HCT116 (cell line): ENCODE measurements at places on chromosomes 2 and 18. TPM values are rescaled to one million over a fixed set of nuclear protein-coding genes. Genes with fewer than 3 reads are reported as not detected.

- DNase-seq, result no peak
Measured at GRCh38 chr2:70574618-70575017, 21.0 kb upstream of the TGFA start.

The XDH gene
- 0.15 TPM for total RNA-seq

DNA sequence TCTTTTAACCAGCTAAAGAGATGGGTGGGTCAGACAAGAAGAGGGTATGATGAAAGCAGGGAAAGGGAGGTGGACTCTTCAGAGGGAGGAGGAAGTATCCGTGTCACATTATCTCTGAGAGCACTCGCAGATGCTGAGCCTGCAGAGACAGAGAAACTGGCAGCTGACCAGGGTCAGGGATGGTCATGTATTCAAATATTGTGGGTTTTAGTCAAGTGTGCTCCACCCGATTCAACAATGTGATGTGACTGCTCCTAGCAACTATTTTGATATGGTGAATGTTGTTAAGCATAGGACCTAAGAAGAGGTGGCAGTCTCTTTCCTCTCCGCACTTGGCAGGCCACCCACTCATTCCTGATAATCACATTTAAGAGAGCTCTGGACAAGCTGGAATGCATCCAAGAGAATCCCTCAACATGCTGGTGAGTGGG, 1.3 kb upstream of the CLIP4 start:
- peak; percentile 53 for DNase-seq

The SMPD4 gene
- total RNA-seq, result 98.9 TPM

DNA sequence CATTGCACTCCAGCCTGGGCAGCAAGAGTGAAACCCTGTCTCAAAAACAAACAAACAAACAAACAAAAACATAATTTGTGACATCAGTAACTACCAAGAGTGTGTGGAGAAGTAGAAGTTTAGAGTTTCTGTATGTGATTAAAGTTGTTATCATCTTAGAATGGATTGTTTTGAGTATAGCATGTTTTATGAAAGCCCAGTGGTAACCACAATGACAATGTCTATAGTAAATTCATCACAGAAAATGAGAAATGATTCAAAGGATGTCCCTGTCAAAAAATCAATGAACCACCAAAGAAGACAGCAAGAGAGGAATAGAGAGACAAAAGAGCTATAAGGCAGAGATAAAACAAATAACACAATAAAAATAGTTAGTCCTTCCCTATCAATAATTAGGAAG, 1299.2 kb downstream of the CNTNAP5 start:
- DNase-seq, result no peak

The ALPP gene
- total RNA-seq, result 0.34 TPM

DNA sequence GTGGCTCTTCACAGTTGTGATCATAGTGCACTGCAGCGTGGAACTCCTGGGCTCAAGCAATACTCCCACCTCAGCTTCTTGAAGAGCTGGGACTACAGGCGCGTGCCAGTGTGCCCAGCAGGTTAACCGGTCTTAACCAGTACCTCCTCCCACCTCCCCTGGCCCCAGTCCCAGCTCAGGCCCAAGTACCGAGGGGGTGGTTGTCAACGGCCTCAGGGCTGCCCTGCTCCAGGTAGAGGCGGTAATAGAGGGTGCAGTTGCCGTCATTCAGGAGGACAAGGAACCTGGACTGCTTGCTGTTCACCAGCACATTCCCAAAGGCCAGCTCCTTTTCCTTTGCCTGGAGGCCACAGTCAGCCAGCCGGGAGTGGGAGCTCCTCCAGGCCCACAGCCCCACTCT, 19.7 kb downstream of the CFAP65 start:
- DNase-seq, result no peak

The NAT8 gene
- total RNA-seq, result not detected

DNA sequence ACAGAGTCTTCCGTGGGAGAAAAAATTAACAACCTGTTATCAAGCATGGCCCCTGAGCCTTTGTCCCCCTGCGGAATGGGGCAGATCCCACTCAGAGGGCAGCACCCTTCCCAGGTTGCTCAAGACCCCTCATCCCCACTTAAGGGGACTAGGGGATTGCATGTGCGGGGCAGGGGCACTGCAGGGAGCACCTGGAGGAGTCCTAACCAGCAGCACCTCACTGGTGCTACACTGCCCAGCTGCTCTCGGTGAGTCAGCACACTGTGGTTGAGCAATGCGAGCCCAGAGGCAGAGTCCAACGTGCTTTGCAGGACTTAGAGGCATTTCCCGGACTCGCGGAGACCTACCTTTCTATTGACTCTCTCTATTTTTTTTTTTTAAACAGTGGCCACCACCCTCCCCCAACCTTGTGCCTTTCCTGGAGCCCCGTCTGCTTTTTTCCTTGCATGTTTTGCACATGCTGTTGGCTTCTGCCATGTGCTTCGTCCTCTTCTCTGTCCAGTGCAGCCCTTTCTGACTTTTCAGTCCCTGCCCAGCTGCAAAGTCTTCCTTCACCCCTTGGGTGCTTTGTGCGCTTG, 74.0 kb downstream of the IL1R2 start:
- peak; percentile 16 for DNase-seq

DNA sequence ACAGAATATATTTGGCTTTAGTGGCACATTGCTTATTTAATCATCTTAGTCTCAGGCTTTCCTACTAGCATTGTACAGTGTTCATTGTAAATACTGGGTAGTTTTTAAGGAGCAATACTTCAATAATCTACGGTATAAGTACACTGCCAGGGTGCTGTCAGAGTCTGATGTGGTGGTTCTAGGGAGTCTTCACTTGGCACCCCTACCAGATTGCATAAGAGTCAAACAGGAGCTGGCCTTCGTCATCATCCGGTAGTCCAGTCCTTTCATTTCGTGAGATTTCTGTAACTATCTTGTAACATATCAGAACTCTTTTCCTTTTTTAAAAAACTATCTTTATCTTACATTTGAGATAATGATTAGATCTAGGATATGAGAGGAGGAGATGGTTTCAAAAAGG, 91.1 kb downstream of the ZNF532 start:
- DNase-seq, result no peak

DNA sequence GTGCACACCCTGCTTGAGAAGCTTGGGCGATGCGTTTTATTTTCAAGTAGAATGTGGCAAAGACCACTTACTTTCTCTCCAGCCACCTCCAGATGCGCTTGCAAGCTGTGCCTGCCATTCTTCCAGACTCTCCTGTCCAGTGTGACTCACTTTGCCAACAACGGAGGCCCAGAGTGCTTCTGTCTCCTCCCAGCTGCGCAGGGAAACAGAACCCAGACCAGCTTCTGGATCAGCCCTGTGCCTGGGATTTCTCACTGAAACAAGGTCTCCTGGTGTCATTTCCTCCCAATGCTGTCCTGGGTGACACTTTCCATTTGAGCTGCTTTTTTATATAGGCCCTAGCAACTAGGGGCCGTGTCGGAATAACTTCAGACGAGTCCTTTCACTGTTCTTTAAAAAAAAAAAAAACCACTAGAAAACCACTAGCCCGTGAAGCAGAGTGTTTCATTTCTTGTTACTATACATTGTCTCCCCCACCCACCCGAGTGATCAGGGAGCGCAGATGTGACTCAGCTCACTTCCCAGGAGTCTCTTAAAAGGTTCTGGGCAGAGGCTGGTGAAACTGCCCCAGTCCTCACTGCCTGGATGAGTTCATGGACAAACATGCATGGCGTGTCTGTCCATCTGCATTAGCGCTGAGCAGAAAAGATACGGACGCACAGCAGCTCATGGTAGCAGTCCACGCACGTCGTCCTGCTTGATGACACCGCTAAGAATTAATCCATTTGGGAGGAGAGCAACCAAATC, 25.3 kb upstream of the RPL31 start:
- no peak for DNase-seq

GRCh38 chr2:240983361-240983995, 14.9 kb upstream of the SNED1 start:
- peak; percentile 41 for DNase-seq

The POTEJ gene
- total RNA-seq, result not detected

DNA sequence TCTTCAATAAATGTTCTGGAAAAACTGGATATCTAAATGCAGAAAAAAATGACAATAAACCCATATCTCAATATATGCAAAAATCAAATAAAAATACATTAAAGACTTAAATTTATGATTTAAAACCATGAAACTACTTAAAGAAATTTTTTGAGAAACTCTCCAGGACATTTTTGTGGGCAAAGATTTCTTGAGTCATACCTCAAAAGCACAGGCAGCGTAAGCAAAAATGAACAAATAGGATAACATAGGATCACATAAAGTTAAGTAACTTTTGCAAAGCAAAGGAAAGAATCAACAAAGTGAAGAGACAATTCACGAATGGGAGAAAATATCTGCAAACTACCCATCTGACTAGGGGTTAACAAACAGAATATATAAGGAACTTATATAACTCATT, 1545.5 kb downstream of the SUCLG1 start:
- no peak for DNase-seq

GRCh38 chr2:1662606-1663180, 81.6 kb downstream of the PXDN start:
- no peak for DNase-seq

The RND3 gene
- total RNA-seq, result 15.0 TPM

DNA sequence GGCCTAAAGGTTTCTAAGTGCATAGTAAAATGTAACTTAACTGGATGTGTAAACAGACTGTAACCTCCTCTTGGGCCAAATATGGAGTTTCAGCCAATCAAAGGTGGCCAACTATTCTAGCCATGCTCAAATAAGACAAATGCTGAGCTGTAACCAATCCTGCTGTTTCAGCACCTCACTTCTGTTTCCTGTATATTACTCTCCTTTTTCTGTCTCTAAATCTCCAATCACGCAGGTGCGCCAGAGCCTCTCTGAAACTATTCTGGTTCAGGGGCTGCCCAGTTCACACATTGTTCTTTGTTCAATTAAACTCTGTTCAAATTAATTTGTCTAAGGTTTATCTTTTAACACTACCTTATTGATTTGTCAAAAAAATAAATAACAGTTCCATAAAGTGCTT, 532.7 kb upstream of the DCC start:
- DNase-seq, result no peak

The ERMN gene
- total RNA-seq, result not detected

DNA sequence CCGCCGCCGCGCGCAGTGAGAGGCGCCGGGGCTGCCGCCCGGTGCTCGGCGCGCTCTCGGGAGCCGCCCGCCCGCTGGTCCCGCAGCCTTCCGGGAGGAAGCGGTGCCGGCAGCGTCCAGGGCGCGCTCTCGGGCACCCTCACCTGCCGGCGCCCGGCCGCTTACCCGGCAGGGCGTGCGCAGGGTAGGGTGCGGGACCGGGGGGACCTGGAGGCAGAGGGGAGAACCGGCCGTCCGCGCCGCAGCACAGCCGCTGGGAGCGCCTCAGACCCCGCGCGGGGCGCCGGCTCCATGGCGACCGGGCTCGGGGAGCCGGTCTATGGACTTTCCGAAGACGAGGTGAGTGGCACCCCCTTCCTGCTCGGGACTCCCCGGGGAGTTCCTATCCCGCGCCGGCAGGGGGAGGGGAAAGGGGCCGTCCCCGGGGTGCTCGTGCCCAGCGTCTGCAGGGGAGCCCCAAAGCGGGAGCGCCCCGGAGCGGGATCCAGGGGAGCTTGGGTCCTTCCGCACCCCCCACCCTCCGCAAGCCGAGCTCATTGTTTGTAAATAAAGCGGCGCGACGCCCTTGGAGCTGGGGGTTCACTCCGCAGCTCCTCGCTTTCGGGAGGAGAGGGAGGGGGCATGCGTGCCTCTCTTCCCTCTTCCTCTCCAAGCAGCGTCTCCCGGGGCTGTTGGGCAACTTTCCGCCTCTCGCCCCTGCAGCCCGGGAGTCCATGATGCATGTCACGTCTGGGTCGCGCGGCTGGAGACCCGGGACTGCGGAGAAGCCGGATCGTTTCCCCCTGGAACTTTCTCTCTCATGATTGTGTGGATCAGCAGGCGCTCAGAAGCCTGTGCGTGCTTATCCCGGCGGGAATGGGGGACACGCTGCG, 580 bp downstream of the NEDD4L start:
- DNase-seq, result no peak

DNA sequence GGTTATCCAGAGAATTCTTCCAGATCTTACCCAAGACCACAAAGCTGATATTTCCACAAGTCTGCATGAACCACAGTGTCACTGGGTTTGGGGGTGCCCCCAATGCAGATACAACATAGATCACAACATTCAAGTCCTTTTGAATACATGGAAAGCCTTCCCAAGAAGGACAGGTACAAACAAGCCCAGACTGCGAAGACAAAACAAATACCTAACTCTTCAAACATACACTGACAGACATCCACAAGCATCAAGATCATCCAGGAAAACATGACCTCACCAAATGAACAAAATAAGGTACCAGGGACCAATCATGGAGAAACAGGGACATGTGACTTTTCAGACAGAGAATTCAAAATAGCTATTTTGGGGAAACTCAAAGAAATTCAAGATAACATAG, 93.1 kb downstream of the MDH1 start:
- no peak for DNase-seq
